NCI-H2227 treated with DMSO at 0.1 percent for 48 hours (cell line): ENCODE measurements at places on chromosomes 16 and 17.

DNA sequence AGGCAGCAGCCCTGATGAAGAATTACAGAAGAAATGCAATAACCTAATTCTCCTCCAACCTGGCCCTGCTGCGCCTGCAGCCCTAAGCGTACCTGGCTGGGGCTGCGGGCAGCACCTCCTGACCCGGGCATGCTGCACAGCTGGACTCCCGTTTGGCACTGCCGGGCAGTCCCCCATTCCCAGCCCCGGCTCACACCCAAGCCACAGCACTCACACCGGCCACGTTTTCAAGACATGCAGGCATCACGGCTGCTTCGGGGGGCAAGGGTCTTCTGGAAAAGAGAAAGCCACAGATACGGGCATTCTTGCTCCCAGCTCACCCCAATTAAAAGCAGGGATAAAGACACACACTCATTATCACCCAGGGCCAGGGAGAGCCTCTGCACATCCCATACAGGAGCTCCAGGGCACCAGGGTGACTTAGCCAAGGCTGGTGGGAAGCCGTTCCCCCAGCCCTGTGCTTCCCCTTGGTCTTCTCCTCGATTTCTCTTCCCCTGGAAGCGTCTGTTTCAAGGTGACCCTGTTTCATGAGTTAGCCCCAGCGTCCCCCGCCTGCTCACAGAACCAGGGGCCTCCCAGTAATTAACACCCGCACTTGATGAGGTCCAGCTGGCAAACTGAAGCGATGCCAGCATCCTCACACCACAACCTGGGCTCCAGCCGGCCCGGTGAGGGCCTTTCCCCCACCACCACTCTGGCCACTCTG, 216.7 kb downstream of the C16orf78 start:
- DNase-seq, result no peak

DNA sequence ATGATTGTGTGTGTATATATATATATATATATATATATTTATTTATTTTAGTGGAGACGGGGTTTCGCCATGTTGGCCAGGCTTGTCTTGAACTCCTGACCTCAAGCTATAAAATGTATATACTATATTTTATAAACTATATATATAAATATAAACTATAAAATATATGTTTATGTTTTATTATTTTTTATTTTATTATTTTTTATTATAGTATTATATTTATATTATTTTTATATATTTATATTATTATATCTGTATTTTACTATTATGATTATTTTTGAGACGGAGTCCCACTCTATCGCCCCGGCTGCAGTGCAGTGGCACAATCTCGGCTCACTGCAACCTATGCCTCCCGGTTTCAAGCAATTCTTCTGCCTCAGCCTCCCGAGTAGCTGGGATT, 10.5 kb upstream of the PHOSPHO1 start:
- DNase-seq, result no peak

- DNase-seq, result no peak
Observed at GRCh38 chr16:57755061-57755684, 19.6 kb downstream of the KATNB1 start.

GRCh38 chr17:27845264-27846041, 45.1 kb upstream of the NOS2 start:
- no peak for DNase-seq

DNA sequence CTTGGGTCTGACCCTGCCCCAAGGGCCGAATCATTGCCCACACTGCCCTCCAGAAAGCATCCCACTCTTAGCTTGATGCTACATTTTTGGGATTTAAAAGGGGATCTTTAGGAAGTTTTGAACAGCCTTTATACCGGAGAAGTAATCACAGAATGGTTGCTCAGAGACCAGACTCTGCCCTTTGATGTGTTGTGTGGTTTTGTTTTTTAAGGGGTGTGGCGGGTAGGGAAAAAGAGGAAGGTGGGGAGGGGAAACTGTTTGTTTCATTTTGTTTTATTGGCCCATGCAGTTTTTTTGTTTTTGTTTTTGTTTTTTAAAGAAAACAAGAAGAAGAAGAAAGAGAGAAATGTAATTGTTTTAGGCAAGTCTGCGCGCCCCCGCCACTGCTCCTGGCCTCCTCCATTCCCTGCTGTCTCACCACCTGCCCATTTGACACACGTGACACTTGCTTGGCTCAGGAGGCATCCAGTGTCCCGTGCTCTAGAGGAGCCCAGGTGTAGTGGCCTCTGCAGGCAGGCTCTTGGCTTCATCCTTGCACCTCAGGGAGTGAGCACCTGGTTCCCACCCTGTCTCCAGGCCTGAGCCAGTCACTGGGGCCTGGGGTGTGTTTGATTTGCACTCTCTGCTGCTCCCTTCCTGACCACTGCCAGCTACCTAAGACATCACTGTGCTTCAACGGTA, 35.7 kb downstream of the GNAO1 start:
- no peak for DNase-seq

DNA sequence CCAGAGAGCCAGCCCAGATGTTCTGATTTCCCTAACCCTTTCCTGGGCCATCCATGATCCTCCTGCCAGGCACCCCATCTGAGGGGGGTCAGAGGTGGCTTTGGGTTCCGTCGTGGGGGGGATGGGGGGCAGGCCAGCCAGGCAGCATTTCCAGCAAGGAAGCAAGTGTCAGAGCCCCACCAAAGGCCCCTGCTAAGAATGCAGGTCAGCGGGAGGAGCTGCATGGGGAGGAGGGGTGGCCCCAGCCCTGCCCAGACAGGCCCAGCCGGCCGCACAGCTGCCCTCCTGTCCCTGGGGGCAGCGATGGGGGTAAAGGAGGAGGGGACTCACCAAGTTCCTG, 2.3 kb upstream of the SCRN2 start:
- no peak for DNase-seq

DNA sequence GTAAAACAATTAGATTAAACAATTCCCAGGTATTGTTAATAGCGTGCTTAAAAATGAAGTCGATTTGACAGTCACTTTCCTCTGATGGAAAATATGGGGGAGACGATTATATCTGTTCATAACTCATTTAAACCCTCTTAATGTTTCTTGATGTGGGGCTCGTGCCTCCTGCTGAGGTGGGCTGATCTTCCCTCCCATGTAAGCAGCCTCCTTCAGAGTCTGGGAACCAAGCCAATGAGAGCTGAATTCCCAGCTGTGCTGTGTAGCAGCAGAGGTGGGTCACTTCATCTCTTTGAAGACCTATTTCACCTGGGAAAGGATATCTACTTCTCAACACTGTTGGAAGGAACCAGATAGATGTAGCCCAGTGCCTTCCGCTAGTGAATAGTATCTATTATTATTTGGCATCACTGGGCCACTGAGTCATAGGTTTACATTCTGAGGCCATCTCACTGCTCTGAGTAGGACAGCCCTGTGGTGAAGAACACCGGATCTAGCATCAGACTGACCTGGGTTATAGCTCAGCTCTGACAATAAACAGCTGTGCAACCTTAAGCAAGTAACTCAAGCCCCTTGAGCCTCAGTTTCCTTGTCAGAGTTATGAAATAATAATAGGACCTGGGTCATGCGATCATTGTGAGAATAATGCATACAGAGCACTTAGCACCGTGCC, 85.3 kb upstream of the C16orf82 start:
- no peak for DNase-seq

DNA sequence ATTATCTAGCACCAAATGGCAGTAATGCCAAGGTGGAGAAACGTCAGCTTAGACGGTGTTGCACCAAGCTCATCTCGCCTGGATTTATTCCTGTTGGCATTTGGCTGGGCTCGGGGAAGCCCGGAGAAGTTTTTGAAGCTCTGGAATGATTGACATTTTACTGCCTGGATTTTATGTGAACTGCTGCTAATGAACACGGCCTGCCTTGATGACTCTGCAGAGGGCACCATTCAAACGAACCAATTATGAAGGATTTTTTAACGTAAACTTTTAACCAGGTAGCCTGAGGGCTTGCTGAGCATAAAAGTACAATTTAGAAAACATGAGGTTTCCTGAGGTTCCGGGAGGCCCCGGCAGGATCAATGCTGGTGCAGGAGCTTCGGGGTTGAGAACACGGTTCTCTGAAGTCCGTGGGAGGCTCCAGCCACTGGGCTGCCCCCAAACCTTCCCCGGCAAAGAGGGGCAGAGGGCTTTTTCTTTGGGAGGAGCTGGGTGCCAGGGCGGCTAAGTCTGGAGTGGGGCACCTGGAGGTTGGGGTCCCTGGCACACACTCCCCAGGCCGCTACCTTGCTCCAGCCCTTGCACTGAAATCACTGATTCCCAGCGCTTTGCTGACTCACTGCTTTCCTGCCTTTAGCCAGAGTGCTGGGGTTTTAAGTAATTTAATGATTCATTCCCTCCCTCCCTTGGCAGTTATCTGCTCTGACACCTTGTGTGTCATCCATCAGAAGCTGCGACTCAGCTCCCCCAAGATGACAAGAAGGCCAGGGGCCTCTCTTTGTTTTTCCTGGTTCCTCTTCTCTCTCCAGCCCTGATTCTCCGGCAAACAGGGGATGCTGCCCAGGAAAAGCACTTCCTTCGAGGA, 161.2 kb upstream of the IRX3 start:
- DNase-seq, result no peak

GRCh38 chr17:7429722-7430121, 1.1 kb downstream of the SPEM3 start:
- DNase-seq, result no peak

GRCh38 chr16:74774223-74775139, at the start of gene FA2H:
TSS of gene FA2H (minus strand) at chr16:74774820. CDS start at chr16:74774755, 65 bp downstream.
- DNase-seq, result peak; percentile 4

GRCh38 chr17:18129041-18129502, 20.5 kb downstream of the MYO15A start:
- DNase-seq, result no peak

- no peak for DNase-seq
Observed at GRCh38 chr17:35171834-35172233, 22.4 kb downstream of the SLC35G3 start.

GRCh38 chr16:5776876-5777275, 679.3 kb upstream of the EEF2KMT start:
- DNase-seq, result no peak

DNA sequence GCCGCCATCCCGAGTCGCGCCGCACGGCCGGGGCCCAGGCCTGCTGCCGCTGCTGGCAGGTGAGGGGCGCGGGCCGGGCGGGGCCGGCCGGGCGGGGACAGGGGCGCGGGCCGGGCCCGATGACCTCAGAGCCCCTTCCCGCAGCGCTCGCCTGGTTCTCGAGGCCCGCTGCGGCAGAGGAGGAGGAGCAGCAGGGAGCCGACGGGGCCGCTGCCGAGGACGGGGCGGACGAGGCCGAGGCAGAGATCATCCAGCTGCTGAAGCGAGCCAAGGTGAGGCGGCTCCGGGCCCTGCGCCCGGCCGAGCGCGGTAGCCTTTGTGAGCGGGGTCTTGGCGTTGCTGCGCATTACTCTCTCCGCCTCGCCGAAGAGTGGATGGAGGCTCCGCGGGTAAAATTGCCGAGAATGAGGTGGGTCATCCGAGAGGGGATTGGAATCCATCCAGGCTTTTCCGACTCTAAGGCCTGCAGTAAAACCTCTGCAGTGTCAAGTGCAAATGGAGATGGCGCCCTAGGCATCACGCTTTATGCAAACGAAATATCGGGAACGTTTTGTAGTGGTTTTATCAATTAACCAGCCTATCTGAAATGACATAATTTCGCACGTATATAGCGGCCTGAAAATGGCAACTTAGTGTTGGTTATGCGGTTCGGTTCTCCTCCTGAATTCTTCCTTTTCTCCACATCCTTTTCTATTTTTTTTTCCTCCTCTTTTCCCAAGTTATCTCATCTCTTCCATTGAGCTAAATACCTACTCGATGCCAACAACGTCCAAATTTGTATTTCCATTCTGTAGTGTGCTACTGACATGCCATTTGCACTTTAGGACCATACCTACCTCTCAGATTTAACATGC, 577 bp downstream of the TTC19 start:
- peak; percentile 2 for DNase-seq

DNA sequence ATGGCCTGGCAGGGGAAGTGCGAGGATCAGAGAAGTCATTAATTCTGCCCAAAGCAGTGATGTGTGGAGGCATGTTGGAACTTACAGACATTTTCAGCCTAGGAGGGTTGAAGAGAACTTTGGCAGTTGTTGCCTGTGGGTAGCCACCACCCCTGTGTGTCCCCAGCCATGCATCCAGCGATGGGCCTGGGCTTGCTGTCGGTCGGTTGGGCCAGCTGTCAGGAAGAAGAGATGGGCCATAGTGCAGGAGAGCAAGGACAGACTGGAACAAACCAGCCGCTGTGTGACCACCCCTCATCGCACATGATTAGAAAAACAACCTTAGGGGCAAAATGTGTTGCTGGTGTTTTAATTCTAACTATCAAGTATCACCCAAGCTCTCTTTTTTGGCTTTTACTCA, 173.7 kb downstream of the CNTNAP4 start:
- DNase-seq, result no peak

DNA sequence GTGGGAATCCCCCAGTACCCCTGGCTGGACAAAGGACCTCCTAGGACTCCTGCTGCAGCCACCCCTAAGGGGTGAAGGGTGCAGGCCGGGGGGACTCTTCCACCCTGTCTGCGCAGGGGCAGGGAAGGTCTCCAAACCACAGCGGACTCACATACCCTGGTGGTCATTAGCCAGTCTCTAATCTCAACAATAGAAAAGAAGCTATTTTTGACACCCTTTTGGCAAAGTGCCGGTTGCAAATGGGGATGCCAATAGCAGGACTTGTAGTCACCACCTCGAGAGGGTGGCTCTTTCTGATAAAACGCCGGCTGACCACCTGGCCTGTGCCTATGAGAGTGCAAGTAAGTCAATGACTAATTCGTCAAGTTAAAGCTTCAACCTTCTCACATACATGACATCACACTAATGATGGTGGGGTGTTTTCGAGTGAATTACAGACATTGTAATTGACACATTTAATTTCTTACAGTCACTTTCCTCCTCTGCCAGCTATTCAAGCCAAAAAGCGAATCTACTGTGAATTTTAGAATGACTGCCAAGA, 23.1 kb upstream of the DNAH17 start:
- no peak for DNase-seq

DNA sequence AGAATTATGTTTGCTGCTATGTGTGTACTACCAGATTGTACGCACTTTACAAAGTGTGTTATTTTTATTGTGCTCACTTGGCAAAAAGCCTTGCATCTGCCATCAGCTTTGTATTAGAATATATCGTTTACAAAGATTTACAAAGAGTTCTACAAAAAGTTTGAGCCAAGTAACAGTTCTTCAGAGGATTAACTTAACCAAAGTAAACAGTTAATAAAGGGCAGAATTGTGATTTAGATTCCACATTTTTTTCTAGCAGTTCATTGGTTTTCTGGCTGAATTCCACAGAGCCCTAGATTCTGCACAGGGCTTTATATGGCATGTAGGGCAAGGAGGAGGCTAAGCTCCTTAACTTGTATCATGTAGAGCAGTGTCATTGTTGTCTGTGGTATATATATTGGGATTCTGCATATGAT, 29.4 kb downstream of the UTP18 start:
- DNase-seq, result no peak

- DNase-seq, result no peak
Observed at GRCh38 chr17:31226373-31226772, 70.7 kb downstream of the OMG start.
